ENCODE measurements at places on chromosomes 1 and 21.

- no peak for DNase-seq
Observed at GRCh38 chr1:58508629-58509028, 37.9 kb downstream of the OMA1 start.

- DNase-seq = no peak
Observed at GRCh38 chr21:42239973-42240372, 21.0 kb downstream of the ABCG1 start.

DNA sequence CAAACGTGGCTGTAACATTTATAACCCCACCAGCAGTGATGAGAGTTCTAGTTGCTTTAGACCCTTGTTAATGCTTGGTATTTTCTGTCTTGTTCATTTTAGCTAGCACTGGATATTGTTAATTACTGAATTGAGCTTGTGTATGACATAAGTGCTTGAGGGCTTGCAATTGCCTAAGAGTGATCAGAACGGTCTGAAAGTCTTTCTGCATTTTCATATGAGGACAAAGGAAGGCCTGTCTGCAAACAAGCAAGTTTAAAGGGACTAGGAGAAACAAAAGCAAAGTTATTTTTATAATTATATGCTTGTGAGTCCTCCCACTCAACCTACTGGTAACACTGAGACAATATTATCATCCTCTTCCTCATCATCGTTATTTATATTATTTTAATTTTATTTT, 305.5 kb upstream of the DUSP10 start:
- no peak for DNase-seq

GRCh38 chr1:10785728-10786638, 10.5 kb downstream of the CASZ1 start:
- no peak for DNase-seq

DNA sequence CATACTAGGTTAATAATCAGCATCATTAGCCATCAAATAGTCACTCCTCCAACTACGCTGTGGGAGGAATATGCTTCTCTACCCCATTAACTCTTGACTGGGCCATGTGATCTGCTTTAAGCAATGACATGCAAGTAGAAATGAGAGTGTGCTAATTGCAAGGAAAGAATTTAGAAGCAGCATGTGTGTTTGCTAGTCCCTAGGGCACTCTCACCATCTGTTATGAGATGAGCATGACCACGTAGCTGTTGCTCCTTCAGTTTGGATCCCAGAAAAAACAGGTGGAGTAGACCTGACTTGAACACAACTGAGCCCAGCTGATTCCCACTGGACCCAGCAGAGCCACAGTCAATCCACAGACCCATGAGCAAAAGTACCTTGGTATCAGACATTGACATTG, 19.7 kb upstream of the RGS7 start:
- DNase-seq = no peak

DNA sequence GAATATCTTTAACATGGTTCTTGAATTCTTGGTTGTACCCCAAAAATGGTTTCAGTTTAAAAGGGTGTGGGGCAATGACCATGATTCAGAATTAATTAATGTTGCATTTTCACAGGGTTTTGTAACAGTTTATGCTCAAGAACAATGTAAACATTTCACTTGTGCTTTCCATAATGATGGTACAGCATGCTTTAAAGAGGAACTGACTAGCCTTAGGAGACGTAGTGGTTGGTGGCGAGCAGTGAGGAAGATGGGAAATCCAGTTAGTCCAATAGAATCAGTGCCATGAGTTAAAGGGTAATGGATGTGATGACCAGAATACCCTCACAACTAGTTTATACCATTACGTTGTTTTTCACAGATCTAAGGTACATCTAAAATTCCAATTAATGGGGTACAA, 138.0 kb downstream of the HS2ST1 start:
- DNase-seq = no peak

DNA sequence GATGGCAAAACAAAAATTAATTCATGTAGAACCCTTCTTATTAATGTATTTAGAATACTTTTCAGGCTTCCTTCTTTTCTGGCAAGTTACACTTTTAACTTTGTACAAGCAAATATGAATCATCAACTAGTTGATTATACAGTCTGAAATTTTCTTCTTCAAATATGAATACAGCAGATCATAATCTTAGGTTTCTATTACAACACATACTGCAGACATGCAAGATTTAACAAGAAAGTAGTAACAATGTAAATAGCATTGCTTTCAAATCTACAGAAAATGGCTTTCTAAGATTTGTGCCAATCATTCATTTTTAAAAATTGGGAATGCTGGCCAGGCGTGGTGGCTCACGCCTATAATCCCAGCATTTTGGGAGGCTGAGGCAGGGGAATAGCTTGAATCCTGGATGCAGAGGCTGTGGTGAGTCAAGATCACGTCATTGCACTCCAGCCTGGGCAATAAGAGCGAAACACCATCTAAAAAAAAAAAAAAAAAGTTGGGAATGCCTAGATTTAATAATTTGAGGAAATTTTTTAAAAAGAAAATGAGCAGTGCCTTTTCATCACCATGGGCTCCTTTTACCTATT, 68.4 kb upstream of the DPYD start:
- DNase-seq = no peak

DNA sequence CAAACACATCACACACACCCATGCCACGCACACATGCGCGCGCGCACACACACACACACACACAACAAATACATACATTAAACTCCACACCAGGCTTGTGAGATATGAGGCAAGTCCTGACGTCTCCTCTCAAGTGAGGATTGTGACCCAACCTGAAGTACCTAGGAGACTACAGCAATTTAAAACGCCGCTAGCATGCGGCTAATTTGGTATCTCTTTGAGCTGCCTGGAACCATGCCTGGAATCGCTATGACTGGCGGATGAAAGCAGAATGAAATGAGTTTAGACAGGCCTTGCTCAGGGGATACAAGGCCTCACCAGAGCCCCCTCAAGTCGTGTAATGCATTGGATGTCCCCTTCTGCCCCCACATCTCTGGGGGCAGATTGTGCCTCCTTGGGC, 1.6 kb upstream of the RAB7B start:
- DNase-seq = no peak

DNA sequence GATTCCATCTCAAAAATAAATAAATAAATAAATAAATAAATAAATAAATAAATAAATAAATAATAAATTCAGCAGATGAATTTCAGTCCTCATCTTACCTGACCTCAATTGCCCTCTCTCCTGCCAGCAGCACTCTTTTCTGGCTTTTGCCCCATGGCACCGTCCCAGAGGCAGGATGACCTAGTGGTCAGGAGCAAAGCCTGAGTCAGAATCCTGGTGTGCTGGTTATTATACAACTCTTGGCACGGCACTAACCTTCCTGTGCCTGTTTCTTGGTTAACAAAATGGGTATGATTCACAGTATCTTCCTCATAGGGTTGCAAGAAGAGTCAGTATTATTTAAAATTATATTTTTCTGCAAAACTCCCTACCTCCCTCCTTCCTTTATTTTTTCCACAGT, 43.0 kb downstream of the NKAIN1 start:
- DNase-seq = no peak

DNA sequence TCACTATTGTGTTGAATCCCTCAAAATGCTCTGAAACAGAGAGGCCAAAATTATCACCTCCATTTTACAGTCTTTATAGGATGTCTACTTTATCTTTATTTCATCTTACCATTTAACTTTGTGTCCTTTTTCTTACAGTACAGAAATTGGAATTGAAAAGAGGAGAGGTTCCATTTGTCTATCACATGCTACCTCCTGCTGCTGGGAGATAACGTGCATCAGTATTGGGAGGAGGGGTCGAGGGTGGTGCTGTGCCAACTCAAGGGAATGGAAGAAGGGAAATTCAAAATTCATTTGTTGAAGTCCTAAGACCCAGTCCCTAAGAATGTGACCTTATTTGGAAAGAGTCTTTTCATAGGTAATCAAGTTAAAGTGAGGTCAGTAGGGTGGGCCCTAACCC, 85.3 kb downstream of the HHIPL2 start:
- DNase-seq = no peak

DNA sequence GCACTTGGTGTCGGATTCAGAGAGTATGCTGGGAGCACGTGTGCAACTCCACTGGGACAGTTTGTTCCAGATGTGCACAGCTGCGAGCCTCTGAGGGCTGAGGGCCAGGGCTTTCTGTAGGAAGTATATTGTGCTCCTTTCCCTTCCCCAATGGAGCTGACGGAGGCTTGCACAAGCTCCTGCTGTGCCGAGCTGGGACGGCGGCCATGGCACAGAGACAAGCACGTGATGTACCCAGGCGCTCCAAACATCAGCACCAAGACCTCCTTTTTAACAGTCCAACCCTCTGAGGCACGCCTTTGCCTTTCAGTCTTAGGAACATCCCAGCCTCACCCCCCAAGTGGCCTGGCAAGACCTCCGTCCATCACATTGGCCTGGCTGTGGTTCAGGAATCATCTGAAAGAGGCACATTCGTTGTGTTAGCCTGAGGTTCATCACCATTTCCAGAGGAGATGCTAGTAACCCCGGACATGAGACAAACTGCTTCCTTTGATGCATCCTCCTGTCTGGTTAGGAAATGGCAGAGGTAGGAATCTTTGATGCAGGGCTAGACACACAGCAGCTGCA, 339.2 kb upstream of the KAZN start:
- DNase-seq = no peak

DNA sequence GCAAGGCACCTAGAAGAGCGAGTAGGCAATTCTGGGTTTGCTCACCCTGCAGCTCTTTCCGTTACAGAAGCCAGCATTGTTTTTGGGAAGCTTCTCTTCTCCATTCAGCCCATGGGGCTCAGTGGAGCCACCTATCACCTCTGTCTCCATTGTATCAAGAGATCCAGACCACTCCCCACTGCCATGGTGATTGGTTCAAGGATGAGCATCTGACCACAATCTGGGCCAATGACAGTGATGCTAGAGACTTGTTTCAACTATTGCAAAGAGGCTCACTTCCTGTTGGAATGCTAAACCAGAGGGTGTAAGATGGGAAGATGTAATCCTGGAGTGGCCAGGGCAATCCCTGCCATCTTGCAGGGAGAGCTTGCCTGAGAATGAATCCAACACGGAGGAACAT, 6.6 kb downstream of the SPATA21 start:
- DNase-seq = no peak

DNA sequence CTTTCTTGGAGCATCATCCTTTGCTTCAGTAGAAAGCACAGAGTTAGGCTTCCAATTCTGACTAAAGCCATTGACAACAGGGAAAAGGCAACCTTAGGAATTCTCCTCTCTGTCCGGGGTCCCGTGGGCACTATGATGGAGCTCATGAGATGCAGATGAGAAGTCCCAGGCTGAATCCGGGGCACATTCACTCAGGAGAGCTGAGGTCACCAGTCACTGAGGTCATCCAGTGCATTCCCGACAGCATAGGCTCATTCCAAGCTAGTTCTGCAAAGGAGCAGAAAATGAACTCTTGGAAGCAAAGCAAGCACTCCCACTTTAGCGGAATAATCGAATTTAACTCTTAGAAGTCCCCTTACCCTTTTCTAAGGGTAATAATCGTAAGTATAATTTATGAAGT, 6.8 kb downstream of the CR1 start:
- no peak for DNase-seq

- DNase-seq = no peak
Observed at GRCh38 chr1:3067301-3067670, 1.7 kb upstream of the PRDM16 start.

DNA sequence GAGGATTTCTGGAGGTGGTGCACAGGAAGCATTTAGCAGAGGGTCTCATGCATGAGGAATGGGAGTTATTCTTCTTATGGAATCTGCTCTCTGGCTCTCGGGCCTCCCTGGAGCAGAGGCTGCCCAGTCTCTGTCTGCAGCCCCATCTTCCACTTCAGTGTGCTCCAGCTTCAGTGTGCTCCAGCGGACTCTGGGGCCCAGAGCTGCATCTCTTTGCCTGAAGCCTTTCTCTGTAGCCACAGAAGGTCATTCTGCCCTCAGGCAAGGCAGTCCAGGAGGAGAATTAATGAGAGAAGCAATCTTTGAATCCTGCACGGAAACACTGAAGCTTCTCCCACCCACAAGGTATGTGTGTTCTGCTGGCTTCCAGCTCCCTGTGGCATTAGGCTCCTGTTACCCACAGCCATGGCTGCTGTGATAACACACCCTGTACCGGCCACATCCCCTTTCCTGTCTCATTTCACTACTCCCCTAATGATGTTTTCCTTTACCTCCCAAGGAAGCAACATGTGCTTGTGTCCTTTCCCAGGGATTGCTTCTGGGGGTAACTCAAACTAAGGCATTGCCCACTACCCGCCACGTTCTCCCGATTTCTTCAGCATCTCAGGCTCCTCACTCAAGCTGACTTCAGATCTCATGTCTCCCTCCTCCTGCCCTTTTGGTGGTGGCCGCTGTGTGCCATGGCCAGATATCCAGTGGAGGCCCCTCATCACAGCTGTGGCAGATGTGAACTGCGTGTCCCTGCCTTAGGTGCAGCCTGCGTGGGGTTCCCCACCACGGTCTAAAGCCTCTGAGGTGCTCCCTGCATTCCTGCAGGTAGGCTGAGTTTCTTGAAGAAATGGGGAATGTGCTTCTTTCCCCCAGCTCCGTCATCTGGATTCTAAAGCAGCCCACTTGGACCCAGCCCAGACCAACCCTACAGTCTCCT, 181.2 kb upstream of the GALNT2 start:
- no peak for DNase-seq

- DNase-seq = no peak
Observed at GRCh38 chr1:51345300-51345687, 14.9 kb upstream of the TTC39A start.

DNA sequence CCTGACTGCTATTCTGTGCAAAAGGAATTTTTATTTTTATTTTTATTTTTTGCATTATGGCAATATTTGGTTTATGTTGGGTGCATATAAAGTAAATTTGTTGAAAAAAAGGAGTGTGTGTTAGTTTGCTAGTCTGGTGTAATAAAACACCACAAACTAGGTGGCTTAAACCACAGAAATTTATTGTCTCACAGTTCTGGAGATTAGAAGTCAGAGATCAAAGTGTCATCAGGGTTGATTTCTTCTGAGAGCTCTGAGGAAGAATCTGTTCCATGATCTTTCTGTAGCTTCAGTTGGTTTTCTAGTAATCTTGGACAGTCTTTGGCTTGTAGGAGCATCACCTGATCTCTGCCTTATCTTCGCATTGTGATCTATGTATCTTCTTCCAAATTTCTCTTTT, 6.5 kb downstream of the SLC30A7 start:
- DNase-seq = no peak

DNA sequence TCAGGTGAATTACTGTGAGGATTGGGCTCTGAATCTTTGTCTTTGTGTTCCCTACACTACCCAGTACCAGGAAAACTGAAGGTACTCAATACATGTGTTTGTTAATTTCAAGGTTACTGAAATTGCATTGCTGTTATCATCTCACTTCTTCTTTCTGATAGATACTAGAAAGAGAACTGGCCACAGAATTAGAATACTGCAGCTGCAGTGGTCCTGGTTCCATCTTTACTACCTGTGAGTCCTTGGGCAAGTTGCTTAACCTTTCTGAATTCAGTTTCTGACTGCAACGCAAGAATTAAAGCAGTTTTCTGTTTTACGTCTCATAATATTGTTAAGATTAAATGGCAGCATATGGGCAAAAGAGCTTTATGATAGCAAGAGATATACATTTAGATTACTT, 263.5 kb downstream of the LMO4 start:
- DNase-seq = no peak

- no peak for DNase-seq
Observed at GRCh38 chr1:75124510-75124909, 9.7 kb upstream of the LHX8 start.

Data from stimulated activated naive CD8-positive, alpha-beta T cell treated with anti-CD3 and anti-CD28 coated beads, Interleukin-15, amount 100 ng/mL, for 72 hours (primary cell).